ENCODE measurements at places on chromosomes 13 and 19.

GRCh38 chr13:34478376-34478775, 463.7 kb upstream of the NBEA start:
- DNase-seq: no peak

- DNase-seq: peak; percentile 8
Observed at GRCh38 chr13:48975101-48975855, 434 bp upstream of the FNDC3A start.

DNA sequence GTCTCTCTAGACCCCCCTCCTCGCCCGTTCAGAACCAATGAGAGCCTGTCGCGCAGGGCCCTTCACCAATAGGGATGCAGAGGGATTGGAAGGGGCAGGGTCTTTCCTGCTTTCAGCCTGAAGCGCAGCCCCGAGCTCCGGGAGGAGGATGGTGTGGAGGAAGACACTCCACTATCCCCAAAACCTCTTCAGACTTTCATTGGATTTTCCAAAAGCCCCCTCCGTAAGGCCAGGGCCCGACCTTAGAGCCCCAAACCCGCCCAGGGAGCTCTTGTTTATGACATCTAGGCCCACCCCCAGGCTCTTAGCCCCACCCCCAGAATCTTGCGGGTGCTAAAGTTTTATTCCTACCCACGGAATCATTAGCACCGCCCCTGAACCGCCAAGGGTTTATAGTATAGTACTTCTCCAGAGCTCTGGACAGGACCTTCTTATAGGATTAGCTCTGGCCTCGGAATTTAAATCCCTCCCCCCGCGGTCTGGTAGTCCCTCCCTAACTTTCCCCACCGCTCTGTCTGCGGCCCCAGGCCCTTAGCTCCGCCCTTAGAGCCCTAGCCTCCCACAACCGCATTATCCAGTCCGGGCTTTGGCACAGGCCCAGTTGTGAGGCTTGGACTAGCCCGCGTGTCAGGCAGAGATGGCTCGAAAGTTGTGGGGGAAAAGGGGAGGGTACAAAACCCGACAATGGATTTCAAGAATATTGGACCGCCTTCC, 6.6 kb upstream of the EML2 start:
- DNase-seq: no peak

DNA sequence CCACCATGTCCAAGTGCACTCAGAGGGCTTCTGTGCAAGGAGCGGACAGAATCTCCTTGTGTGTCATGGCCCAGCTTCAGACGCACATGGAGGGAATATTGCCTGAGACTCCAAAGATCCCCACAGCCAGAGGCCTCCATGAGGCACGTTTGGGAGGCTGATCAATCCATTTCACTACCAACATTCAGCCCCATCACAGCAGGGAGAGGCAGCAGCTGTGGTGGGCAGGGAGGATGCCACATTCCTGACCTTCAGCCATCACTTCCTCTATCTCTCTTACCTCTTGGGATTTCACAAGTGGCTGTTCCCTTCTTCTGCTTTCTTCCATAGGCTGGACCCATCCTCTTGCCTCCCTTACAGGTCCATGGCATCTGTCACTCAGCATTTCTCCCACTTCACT, 82.4 kb upstream of the MBNL2 start:
- DNase-seq: no peak

DNA sequence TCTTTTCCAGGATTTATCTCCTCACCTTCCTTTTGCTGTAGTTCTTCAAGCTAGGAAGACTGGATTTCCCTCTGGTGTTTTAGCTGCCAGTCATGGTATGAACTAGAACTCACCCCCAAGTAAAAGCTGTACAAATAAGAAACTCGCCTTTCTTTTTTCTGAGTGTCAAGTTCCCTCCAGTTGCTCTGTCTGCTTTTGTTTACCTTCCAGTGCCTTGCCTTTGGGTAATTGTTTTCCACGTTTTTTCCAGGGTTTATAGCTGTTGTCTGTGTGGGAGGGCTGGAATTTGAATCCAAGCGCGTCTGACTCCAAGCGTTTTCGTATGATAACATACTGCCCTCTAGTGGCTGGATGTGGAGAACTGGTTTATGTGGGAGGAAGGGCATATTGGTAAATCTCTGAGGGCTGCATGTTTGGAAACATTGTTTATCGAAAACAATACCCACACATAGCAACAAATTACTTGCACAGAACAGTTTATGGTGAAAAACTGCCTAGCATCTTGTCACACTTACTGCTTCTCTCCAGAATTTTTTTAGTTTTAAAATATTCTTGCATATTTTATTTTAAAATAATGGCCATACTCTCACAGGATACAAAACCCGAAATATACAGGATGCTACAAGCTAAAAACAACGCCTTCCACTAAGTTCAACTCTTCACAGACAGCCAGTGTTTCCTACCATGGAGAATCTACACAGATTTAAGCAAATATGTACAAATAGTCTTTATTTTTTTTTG, 19.2 kb downstream of the RCN3 start:
- DNase-seq: no peak
